ENCODE measurements at places on chromosomes 5 and 9.

DNA sequence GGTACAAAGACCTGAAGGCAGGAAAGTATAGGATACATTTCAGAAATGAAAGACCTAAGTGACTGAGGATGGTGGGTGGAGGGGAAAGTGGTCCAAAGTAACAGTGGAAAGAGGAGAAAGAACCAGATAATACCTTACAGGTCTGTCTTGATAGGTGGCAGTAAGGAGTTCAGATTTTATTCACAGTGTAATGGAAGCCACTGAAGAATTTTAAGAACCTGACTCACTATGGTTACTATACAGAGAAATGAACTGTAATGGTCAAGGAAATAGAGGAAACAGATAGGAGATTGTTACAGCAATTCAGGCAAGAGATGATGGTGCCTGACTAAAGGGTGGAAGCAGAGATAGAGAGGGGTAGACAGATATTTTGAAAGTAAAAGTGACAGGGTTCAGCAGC, 46.5 kb downstream of the EPB41L4A start:
- peak; percentile 3 for DNase-seq

GRCh38 chr9:37119360-37119759, 1.0 kb upstream of the ZCCHC7 start:
- no peak for DNase-seq

DNA sequence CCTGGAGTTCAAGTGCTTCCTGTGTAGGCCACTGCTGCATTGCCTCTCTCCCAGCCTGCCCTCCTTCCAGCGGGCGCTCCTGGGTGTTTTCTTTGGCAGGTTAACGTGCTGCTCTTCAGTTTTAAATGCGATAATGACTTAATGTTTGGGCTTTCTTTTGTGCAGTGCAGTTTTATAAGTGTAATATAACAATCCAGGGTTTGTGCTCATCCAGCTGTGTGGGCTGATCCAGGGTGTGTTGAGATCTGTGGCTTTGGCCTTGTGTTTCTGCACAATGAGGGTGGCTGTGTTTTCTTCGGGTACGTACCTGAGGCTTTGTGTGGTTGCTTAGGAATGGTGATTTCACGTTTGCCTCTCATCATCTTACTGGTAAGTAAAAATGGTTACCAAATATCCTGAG, 50.6 kb downstream of the PCSK5 start:
- no peak for DNase-seq

DNA sequence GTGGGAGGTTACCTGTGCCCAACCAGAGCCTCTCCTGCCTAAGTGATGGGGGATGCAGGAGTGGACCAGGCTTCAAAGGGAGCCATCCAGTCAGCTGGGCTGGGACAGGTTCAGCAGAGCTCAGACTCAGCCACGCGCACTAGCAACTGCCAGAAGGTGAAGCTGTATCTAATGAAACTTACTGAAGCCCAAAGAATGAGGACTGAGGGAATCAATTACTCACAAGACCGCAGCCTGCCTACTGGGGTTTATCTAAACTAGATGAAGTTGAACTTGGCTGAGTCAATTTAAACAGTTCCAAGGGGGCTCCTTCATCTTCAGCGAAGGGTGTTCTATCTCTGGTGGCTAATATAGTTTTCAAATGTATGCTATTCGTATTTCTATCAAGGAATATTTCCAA, 11.4 kb downstream of the HAND1 start:
- DNase-seq = no peak

- no peak for DNase-seq
Observed at GRCh38 chr5:12896086-12896485, 991.8 kb upstream of the CTNND2 start.

DNA sequence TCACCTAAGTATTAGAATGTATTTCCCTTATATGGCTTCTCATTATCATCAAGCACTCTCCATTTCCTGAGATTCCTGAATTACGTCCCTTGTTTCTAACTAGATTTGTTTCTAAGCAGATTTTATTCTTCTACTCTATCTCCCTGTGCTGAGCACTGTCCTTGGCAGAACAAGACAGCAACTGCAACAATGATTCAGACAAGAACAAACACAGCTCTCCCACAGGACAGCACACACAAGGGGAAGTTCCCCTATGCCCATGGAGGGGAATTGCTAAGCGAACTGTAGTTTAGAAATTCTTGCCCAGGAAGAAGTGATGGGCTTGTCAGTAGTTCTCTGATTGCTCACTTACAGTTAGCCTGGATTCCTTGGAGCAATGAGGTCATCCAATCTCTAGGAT, 759.9 kb downstream of the DTWD2 start:
- DNase-seq = no peak

DNA sequence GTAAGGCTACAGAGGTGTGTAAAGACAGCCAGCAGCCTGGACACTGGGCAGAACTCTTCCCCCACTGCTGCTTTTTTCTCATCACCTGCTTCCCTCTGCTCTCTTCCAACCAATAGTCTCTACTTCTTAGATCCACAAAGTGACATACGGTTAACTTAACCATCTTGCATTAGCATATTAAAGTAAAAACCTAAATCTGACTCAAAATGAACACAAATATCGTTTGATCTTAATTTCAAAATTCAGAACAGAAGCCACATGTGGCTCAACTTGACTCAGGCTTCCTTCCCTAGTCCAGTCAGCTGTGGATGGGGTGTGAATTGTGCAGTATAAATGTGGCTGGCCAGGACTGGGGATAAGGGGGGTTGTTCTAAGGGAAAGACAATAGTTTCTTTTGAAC, 114.3 kb downstream of the STARD4 start:
- no peak for DNase-seq

- DNase-seq = no peak
Observed at GRCh38 chr9:123637606-123637944, 281.6 kb downstream of the CRB2 start.

DNA sequence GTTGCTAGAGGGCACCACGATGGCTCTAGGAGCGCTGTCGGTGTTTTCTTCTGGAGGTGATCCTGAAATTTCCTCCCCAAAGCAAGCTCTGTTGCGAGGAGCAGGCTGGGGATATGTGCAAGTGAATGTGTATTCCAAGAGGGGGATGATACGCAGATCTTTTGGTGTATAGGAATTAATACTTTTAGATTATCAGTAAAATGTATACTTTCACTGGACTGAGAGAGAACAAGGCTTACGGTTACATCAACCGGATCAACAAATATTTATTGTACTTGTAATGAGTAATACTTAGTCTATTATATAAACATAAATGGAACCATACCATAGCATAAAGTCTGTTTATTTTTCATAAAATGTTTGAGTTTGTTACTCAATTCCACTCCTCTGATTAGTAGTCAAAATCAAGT, 632 bp upstream of the PRKAA1 start:
- DNase-seq = no peak
